ENCODE measurements at places on chromosomes 7 and 10. TPM values are rescaled to one million over a fixed set of nuclear protein-coding genes. Genes with fewer than 3 reads are reported as not detected.

Gene TSPAN12
- total RNA-seq: 10.9 TPM

Gene CDNF
- 1.9 TPM for total RNA-seq

Gene GRM3
- total RNA-seq: not detected

Gene IGFBP1
- 8.1 TPM for total RNA-seq

Gene SPDYE5
- not detected for total RNA-seq

Gene CCL26
- not detected for total RNA-seq

Gene SPAG6
- 1.2 TPM for total RNA-seq
